Articular chondrocyte of knee joint (primary cell): ENCODE measurements at places on chromosomes 2 and 18. TPM values are rescaled to one million over a fixed set of nuclear protein-coding genes. Genes with fewer than 3 reads are reported as not detected.

The ZSWIM2 gene
- total RNA-seq, result under 0.01 TPM in 1 of 2 replicates, not detected in the other

The CD207 gene
- not detected in 2 replicates for total RNA-seq

The CYS1 gene
- total RNA-seq, result 5.0 and 8.3 TPM in 2 replicates

The DAPL1 gene
- total RNA-seq, result 0.22 TPM in 1 of 2 replicates, not detected in the other

The DSG1 gene
- total RNA-seq, result not detected in 2 replicates

The FHOD3 gene
- total RNA-seq, result 38.3 and 49.9 TPM in 2 replicates

The NETO1 gene
- total RNA-seq, result not detected in 2 replicates

The PLA2R1 gene
- total RNA-seq, result 30.1 and 35.5 TPM in 2 replicates

The POMC gene
- total RNA-seq, result 0.86 and 1.0 TPM in 2 replicates

The C2orf42 gene
- total RNA-seq, result 22.2 and 25.9 TPM in 2 replicates

The POTEJ gene
- not detected in 2 replicates for total RNA-seq

The DDX18 gene
- 44.8 and 65.3 TPM in 2 replicates for total RNA-seq

The LINC00305 gene
- not detected in 2 replicates for total RNA-seq

The ALPI gene
- not detected in 2 replicates for total RNA-seq

The AFF3 gene
- total RNA-seq, result 6.1 and 7.9 TPM in 2 replicates

The C2orf72 gene
- total RNA-seq, result 0.65 and 2.1 TPM in 2 replicates

The LNPK gene
- 57.6 and 63.6 TPM in 2 replicates for total RNA-seq

The SGPP2 gene
- not detected in 2 replicates for total RNA-seq

The SELENOI gene
- total RNA-seq, result 15.4 and 19.6 TPM in 2 replicates

The MLPH gene
- total RNA-seq, result 0.65 and 3.8 TPM in 2 replicates

The REG1B gene
- not detected in 2 replicates for total RNA-seq

The TMEM178A gene
- 0.26 and 1.7 TPM in 2 replicates for total RNA-seq

The DYSF gene
- 0.78 and 2.3 TPM in 2 replicates for total RNA-seq

The TYMS gene
- total RNA-seq, result 11.8 and 15.2 TPM in 2 replicates

The ALK gene
- not detected in 2 replicates for total RNA-seq

The ABHD3 gene
- 6.2 and 6.4 TPM in 2 replicates for total RNA-seq

The COL3A1 gene
- total RNA-seq, result 2,175 and 2,668 TPM in 2 replicates

The NTSR2 gene
- total RNA-seq, result not detected in 2 replicates

The FANCL gene
- total RNA-seq, result 13.6 and 25.0 TPM in 2 replicates

The RSAD2 gene
- 1.0 and 2.8 TPM in 2 replicates for total RNA-seq

The FNDC4 gene
- 24.2 and 25.1 TPM in 2 replicates for total RNA-seq

The LHCGR gene
- 0.32 and 0.39 TPM in 2 replicates for total RNA-seq
